RPMI8226 (cell line): ENCODE measurements at places on chromosomes 11 and 22.

- DNase-seq: no peak
These were observed 64.0 kb upstream of the SNX19 start for GRCh38 chr11:130980071-130980862.

DNA sequence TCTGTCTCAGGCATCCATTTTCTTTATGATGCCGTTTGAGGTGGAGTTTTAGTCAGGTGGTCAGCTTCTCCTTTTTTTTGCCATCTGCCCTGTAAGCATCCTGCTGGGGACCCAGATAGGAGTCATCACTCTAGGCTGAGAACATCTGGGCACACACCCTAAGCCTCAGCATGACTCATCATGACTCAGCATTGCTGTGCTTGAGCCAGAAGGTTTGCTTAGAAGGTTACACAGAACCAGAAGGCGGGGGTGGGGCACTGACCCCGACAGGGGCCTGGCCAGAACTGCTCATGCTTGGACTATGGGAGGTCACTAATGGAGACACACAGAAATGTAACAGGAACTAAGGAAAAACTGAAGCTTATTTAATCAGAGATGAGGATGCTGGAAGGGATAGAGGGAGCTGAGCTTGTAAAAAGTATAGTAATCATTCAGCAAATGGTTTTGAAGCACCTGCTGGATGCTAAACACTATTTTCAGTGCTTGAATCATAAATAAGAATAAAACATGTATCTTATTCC is 10.9 kb upstream of the HBE1 start:
- DNase-seq: peak; percentile 67

- peak; percentile 9 for DNase-seq
These were observed at the start of gene CCDC89 for GRCh38 chr11:85685820-85686459. Gene CCDC89 (minus strand): TSS chr11:85686195. CDS start chr11:85686130, 65 bp downstream.

GRCh38 chr11:19536131-19536530 is 176.5 kb upstream of the NAV2 start:
- no peak for DNase-seq

GRCh38 chr11:35313066-35313759 is 106.1 kb downstream of the SLC1A2 start:
- DNase-seq: peak; percentile 84

- peak; percentile 69 for DNase-seq
These were observed at the start of gene TSPO for GRCh38 chr22:43151251-43152002. Gene TSPO (plus strand): TSS chr22:43151559. CDS start chr22:43159239, 7,680 bp downstream.

GRCh38 chr11:43486141-43486540 is 127.4 kb downstream of the TTC17 start:
- no peak for DNase-seq

GRCh38 chr22:50713571-50714056 is 24.4 kb upstream of the ACR start:
- peak; percentile 17 for DNase-seq

GRCh38 chr22:24102366-24103200 is 78.7 kb upstream of the SUSD2 start:
- DNase-seq: no peak

DNA sequence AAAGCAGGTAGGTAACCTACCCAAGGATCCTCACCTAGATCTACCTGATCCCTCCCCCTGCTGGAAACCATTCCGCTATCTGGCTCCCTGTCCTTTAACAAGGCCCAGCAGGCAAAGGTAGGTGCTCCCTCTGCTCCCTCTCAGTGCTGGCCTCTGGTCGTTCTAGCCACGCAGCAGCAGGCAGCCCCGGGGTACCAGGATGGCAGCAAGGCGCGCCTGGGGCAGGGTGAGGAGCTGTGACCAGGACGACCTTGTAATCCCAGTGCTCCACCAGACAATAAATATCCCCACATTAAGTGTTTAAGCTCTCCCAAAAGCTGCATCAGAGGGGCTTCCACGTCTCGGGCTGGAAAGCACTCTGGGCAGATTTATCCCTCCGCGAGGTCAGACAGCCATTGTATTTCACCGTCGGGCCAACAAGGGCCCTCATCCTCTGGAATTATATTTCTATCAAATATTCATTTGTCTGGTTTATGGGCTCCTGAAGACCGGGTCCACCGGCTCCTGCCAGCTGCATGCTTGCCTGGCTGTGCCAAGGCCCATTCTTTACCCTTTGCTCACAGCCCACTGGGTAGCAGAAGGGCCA is 81.3 kb downstream of the CHST1 start:
- no peak for DNase-seq

- DNase-seq: no peak
These were observed 391.5 kb downstream of the CADM1 start for GRCh38 chr11:115112754-115113153.

- no peak for DNase-seq
These were observed 41.6 kb downstream of the BUD13 start for GRCh38 chr11:116731097-116731761.

GRCh38 chr11:63667995-63668795 is 3.0 kb downstream of the ATL3 start:
- no peak for DNase-seq

- DNase-seq: no peak
These were observed 16.0 kb upstream of the TMEM121B start for GRCh38 chr22:17137170-17137569.

DNA sequence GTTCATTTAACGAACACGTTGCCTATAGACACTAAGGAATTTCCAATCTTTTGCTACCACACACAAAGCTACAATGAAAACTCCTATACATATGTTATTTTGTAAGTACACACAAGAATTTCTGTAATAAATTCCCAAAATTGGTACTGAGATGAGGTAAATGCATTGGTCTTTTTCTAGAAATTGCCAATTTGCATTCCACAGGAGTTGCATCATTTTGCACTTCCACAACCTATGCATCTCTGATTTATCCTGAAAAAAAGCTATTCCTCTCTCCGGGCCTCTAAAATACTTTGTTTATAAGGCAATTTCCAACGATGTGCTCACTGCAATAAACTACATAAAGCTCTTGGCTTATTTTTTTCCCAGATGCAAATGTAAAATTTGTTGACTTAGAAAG is 24.9 kb downstream of the IMMP1L start:
- no peak for DNase-seq

- DNase-seq: peak; percentile 52
These were observed 130.1 kb downstream of the SOX6 start for GRCh38 chr11:16226245-16226644.

GRCh38 chr22:29689880-29690213 is 30.0 kb upstream of the CABP7 start:
- peak; percentile 33 for DNase-seq

- DNase-seq: no peak
These were observed 15.1 kb downstream of the CDKN1C start for GRCh38 chr11:2870460-2870859.

GRCh38 chr11:725624-726202 is 19.7 kb downstream of the EPS8L2 start:
- DNase-seq: peak; percentile 50

DNA sequence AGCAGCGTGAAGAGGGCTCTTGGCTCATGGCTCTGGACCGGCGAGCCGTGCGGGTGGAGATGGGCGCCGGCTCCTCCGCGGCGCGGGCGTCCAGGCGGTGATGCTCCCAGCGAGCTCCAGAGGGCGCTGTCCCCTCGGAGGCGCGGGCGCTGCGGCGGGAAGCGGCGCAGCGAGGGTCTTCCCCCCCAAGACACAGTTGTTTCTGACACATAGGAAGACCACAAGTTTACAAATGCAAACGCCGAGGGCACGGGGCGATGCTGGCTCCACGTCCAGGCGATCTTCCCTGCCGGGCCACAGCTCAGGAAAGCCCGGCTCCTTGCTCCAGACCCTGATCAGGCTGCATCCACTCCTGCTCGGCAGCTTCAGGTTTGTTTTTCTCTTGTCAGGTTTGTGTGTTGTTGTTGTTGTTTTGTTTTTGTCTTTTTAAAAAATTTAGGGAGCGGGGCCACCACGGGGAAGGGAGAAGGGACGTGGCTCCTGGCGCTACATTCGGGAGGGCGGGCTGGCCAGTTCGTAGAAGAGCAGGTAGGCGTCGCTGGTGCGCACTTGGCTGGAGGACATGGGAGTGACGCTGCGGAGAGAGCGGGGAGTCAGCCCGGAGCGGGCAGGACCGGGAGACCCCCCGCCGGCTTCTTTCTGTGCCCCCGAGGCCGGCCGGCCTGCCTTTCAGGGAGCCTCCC is 10.0 kb upstream of the MFRP start:
- peak; percentile 73 for DNase-seq

DNA sequence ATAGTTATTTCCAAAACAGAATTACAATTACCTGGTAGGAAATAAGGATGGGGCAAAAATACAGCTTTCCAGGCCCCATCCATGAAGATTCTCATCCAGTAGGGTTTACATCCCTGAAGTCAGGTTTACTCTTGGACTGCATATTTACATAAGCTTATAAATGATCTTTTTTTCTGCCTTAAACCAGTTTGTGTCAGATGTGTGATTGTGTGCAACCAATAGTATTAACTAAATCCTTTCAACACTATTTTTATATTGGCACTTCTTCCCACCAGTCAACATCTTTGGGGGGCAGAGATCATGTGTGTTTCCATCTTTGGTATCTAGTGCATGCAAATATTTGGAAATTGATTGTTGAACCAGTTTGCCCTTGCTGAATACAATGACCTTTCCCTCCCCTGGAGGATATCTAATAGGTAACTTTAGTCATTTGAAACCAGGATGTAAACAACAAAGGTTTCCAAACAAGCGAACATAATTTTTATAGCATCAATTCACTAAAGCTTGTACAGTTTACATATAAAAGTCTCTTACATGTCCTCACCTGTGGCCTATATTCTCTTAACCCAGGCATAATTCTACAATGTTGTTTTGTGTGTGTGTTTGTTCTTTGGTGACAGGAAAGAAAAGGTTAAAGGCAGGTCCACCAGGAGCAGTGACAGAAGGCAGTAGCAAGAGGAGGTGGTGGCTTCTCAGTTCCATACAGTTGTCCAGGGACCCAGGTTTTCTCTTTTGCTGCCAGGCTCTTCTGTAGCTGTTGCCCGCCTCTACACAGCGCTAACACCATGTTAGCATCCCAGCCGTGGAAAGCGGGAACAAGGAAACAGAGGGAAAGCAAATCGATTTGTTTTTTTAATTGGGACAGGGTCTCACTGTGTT is 1.7 kb upstream of the ME3 start:
- no peak for DNase-seq
